NCI-H524 (cell line): ENCODE measurements at places on chromosomes 16 and 17.

DNA sequence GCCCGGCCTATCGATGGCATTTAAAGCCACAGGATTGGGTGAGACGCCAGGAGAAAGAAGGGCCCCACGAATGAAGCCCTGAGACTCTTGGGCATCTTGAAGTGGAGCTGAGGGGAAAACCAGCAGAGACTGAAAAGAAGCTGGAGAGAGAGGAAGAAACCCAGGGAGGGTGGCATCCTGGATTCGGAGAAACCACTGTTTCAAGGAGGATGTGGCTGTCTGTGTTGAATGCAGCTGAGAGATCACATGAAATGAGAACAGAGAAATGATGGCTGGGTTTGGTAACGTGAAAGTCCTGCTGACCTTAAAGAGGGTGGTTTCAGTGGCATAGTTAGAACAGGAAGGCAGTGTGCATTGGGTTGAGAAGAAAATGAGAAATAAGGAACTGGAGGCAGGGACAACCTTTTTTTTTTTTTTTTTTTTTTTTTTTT lies 3.8 kb downstream of the TNFSF12 start:
- no peak for DNase-seq

- peak; percentile 47 for DNase-seq
Observed at GRCh38 chr16:49469930-49470451, 96.4 kb downstream of the C16orf78 start.

- no peak for DNase-seq
Observed at GRCh38 chr16:89519881-89520280, 11.7 kb downstream of the SPG7 start.

- peak; percentile 24 for DNase-seq
Observed at GRCh38 chr16:70407811-70408274, 31.1 kb downstream of the ST3GAL2 start.

DNA sequence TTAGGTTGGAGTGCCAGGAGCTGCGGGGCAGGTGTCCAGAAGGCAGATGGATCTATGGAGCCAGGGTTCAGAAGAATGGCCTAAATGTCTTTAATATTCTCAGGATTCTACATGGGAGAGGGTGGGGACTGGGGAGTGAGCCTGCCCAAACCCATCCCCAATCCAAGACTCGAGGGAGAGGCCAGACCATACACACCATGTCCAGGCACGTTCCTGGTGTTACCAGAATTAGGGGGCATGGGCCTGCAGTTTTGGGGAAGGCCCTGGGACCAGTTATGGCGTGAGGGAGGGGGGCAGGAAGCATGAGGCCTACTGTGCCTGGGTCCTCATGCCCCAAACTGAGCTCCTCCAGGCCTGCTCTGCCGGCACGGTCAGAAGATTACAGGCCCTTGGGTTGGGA lies 1.9 kb downstream of the TAX1BP3 start:
- no peak for DNase-seq

GRCh38 chr17:77645072-77646045 lies 313.1 kb upstream of the TNRC6C start:
- DNase-seq = peak; percentile 95
